ENCODE measurements at places on chromosomes 1 and 21.

DNA sequence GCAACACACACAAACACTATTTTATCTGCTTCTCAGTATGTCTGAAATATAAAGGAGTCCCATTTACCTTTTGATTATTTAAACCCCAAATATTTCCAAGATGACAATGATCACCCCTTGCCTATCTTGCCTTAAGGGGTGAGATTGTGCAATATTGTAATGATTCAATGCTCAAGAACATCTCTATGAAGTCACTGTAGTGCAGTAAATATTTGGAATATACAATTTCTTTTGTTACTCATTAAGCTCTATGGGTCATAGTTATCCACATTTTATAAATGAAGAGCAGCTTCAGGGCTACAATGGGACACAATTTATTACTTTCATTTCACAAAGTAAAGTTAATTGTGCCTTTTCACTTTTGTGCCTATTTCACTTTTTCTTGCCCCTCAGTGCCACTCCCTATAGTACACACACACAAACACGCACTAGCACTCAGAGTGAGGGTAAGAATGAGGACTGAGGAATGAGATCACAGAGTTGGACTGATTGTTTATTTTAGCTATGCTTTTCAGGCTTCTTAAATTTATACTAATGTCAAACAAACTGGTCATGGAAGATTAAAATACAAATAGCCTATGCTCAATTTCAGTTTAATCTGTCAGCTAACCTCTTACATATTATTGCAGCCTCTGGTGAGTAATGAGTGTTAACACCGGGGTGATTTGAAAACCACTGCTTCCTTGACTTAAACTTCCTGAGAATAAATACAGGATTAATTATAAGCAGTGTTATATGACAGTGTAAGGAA is 521.0 kb upstream of the B3GALT2 start:
- peak; percentile 41 for ATAC-seq

DNA sequence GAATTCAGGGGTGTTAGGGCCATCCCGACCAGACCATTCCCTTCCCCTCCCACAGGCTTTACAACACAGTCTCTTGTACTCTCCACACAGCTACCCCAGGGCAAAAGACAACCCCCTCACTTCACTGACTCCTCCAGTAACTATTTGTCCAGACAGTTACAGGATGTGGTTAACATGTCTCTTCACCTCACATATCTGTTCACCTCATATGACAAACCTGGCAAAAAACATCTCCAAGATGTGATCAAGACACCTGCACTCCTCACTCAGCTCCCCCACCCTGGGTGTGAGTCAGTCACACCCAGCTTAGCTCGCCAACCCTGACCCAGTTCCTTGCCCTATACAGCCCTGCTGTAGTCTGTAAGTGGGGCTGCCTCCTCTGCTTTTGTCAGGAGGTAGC is 490.5 kb upstream of the CHRM3 start:
- peak; percentile 27 for ATAC-seq

DNA sequence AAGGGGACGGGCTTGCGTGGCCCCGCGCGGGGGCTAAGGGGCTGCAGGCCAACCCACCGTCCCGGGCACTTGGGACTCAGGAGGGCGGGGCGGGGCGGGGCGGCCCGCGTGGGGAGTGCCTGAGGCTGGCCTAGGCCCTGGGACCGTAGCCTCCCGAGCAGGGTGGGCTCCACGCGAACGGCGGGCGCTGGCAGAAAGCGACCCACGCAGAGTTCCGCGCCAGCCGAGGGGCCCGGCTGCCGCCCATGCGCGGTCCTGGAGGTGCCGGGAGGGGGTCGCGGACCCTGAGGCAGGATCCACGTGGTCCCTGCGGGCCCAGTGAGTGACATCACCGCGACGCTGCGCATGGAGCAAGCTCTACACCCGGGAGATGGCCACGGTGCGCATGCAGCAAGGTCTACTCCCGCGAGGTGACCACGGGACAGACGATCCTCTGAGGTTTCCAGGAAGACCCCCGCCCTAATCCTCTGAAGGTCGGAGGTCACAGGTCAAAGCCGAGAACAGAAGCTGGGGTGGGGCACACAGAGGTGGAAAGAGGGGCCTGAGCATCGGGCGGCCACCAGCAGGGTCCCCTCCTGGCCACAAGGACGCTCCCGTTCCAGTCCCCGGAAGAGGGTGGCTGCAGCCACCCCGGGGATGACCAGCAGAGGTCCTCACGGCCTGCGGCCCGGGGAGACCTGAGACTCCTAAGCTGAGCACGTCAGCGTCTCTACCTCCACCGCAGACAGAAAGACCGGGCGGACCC is 13.5 kb upstream of the SLC19A1 start:
- peak; percentile 94 for ATAC-seq

- ATAC-seq: peak; percentile 48
Measured at GRCh38 chr1:93735722-93736121, 54.1 kb upstream of the BCAR3 start.

DNA sequence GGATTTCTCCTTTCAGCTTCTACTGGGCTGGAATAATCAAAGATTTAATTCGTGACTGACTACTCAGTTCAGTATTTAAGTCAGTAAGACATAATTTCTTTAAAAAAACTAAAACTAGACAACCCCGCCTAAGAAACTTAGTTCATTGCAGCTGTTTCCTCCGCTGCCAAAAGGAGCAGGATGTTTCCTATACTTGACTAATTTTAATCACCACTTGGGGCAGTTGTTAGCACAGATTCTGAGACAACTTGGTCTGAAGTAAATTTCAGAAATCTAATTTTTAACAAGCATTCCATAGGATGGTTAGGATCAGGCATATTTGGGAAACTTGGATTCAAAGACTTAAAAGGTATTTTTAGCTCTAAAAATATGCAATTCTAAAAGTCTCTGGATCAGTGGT is 34.0 kb downstream of the EPRS1 start:
- peak; percentile 64 for ATAC-seq

- ATAC-seq: no peak
Measured at GRCh38 chr1:153293851-153294250, 18.9 kb downstream of the PGLYRP3 start.

- no peak for ATAC-seq
Measured at GRCh38 chr1:172288581-172288980, 131.9 kb upstream of the C1orf105 start.

DNA sequence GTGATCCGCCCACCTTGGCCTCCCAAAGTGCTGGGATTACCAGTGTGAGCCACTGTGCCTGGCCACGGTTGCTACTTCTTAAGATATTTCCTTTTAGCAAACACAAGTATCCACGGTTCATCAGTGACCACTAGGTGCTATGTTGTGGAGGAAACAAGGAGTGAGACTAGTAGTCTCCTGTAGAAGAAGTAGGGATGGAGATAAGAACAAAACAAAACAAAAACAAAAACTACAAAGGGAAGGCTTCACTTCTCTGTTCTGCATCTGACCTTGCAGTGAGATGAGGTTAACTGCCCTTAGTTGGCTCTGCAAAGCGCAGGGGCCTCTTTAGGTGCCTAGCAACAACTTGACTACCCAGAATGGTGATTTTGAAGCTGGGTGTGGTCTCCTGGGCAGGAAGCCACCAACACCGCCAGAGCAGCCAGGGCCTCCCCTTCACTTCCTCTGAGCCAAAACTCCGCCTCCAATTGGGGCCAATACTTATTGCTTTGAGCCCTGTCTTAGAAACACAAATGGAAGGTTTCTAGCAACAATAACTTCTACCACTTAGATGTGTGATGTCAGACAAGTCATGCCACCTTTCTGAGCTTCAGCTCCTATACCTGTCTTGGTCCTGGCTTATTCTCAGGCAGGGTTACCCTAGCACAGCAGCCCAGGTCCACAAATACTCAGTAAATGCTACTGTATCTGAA is 12.8 kb upstream of the CDC42 start:
- peak; percentile 80 for ATAC-seq

GRCh38 chr1:93732514-93732913 is 50.9 kb upstream of the BCAR3 start:
- ATAC-seq: 0 out of 3 replicates have a peak, but pooled peaks have one; percentile 23

Data from SK-N-SH treated with all-trans-retinoic acid at 6 μM for 48 hours (cell line).